ENCODE measurements at places on chromosomes 12 and 14.

- DNase-seq = no peak
These were observed 14.7 kb downstream of the PEBP1 start for GRCh38 chr12:118150625-118151024.

DNA sequence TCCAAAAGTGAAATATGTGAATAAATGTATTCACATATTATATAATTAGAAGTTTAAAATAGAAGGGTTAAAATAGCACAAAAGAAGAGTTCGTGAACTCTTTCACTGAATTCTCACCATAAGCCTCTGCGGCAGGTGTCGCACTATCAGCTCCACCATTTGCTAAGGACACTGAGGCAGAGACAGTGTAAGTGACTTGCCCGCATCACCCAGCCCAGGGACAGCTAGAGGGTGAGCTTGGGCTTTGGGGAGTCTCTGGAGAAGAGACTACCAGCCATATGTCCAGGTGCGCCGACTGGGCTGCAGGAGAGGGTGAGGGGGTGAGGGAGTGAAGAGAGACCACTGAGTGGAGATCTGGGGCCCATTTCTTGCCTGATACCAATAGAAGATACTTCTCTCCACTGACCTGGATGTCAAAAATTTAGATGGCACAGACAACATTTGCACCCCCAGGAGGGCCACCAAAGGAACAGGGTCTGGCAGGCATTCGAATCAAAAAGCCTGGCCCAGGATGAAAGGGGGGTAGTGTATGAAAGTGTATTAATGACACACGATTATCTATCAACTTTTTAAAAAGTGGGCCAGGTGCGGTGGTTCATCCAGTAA is 28.5 kb downstream of the FAIM2 start:
- DNase-seq = peak; percentile 54

DNA sequence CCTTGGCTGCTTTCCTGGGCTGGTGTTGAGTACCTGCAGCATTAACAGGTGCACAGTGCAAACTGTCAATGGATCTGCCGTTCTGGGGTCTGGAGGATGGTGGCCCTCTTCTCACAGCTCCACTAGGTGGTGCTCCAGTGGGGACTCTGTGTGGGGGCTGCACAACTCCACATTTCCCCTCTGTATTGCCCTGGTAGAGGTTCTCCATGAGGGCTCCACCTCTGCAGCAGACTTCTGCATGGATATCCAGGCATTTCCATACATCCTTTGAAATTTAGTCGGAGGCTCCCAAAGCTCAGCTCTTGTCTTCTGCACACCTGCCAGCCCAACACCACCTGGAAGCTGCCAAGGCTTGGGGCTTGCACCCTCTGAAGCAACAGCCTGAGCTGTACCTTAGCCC is 198.6 kb downstream of the GXYLT1 start:
- no peak for DNase-seq

GRCh38 chr12:46472893-46473633 is 100.5 kb upstream of the SLC38A2 start:
- DNase-seq = no peak

- no peak for DNase-seq
These were observed 2.6 kb downstream of the TMTC1 start for GRCh38 chr12:29781188-29781587.

- DNase-seq = no peak
These were observed 8.0 kb downstream of the ASPG start for GRCh38 chr14:104093366-104094055.

DNA sequence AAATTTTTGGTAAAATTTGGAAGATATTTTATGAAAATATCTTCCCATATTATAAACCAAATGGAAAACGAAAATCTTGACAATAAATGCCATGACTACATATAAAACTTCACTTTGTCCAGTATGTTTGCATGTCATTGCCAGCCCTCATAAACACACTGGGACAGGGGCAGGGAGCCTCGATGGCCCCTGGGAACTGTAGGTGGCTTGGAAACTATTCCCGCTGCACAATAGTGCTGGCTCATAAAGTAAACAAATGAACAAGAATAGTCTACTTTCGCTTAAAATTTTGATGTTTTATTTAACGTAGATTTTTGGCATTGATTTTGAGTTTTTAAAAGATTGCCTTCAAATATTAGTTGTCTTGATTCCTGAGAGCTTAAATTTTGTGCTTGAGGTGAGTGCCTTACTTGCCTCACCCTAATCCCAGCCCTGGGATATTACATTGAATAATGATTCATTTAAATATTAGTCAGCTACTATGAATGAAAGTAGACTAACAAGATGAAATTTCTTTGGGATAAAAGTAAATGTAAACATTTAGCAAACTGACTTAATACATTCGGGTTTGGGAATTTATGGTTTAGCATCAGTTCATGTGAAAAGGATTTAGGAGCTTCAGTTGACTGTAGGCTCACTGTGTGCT is 74.0 kb upstream of the PKP2 start:
- DNase-seq = no peak

DNA sequence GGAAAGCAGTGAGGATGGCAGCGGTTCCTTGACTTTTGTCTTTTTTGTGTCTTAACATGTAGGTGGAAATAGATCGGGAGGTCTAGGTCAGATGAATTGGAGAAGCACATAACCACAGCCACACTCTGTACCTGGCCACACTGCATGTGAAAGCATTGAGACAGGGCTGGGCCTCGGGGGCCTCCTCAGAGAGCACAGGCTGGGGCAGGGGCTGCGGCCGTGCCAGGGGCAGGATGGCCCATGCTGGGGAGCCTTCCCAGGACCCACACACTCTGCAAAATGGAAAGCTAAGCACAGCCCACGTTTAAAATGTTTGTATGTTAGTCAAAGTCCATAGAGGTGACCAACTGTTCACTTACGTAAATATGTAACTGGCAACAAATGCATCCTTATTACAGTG is 76.7 kb downstream of the PIWIL1 start:
- DNase-seq = no peak

DNA sequence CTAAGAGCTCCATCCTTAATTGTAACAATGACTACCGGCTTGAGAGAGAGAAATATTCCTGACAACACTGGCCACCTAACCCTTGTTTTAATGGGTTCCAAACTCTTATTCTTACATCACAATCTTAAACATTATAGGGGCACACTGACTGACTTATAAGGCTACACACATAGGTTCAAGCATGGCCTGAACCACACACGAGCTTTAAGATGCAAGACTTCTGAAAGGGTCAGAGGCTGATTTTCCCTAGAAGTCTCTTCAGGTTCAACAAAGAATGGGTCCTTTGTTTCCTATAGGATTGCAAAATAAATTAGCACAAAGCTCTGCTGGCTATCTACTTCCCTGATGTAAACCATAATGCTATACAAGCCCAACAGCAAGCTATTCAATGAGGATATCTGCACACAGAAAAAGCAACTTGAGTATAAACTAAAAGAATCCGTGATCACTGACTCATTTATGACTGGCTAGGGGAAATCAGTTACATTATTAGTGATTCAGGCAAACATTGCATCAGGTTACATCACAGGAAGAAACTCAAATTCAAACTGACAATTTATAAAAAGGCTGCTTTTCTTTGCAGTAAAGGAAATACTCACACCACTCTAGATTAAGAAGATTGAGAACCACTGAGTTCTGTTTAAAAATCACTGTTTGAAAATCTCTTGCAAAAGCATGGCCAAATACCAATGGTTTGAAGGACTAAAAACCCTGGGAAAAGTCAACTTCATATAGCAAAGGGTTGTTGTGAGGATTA is 8.5 kb downstream of the BTG1 start:
- no peak for DNase-seq

DNA sequence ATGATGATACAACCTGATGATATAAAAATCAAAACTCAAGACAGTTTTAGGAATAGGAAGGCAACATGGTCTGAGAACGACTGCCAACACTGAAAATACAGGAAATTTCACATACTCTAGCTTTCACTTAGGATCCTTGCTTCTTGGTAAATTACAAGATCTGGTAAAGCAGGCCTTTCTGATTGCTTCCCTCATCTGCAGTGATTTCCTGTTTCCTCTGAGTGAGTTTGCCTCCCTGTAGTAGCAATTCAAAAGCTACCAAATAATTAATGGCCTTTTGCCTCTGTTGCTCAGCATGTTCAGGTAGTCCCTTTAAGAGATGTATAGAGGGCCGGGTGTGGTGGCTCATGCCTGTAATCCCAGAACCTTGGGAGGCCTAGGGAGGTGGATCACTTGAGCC is 2.0 kb upstream of the IRAK3 start:
- no peak for DNase-seq

- no peak for DNase-seq
These were observed 9.6 kb downstream of the SUSD6 start for GRCh38 chr14:69620981-69621380.

- DNase-seq = no peak
These were observed 44.3 kb downstream of the TUNAR start for GRCh38 chr14:95920769-95921438.

DNA sequence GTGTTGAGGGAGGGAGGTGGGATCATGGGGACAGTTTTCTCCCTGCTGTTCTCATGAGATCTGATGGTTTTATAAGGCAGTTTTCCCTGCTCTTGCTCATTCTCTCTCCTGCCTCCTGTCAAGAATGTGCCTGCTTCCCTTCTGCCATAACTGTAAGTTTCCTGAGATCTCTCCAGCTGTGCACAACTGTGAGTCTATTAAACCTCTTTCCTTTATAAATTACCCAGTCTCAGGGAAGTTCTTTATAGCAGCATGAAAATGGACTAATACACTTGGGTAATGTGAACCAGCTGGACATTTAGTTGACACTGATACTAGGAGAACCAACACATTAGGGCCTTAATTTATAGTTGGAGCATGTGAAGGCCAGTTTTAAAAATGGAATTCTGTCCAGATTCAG is 12.4 kb upstream of the CCDC91 start:
- no peak for DNase-seq

- no peak for DNase-seq
These were observed 112.7 kb downstream of the IPO8 start for GRCh38 chr12:30582943-30583342.

DNA sequence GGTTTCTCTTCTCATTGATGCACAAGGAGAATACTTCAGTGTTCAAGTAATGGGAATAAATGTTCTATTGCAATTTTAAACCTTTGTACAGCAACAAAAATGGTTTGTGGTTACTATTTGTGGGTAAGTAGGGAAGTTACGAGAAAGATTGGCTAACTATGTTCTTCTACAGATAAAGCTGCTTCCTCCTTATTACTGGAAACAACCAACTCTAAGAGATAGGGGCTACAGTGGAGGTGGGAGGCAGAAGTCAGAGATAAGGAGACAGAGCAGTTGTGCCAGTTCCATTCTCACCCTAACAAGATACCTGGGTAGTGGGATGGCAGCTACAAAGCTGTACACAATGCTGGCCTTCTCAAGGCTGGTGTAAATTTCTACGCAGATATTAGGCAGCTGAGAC is 16.2 kb downstream of the NOXRED1 start:
- no peak for DNase-seq

GRCh38 chr12:69136931-69137613 is 102.3 kb upstream of the CPSF6 start:
- no peak for DNase-seq

- DNase-seq = no peak
These were observed 136.3 kb downstream of the SCARB1 start for GRCh38 chr12:124727264-124727800.

- DNase-seq = no peak
These were observed 28.7 kb downstream of the NELL2 start for GRCh38 chr12:44847403-44847802.

DNA sequence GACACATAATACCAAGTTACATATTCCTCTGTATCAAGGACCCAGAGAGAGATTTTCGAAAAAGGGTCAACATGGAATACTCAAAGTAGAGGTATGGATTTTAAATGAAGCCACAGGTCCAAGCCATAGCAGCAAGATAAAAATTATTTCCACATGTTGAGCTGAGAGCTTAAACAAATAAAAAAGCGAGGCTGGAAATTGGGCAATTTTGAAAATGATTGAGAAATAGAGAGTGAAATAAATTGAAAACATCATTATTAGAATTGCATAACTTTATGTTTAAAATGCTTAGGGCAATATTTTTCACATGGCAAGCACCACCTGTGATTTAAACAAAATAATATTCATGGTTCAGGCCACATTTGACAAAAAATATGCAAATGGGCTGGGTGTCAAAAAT is 1251.0 kb upstream of the USP15 start:
- no peak for DNase-seq

- DNase-seq = no peak
These were observed 130.1 kb downstream of the GLT1D1 start for GRCh38 chr12:128983371-128983770.

DNA sequence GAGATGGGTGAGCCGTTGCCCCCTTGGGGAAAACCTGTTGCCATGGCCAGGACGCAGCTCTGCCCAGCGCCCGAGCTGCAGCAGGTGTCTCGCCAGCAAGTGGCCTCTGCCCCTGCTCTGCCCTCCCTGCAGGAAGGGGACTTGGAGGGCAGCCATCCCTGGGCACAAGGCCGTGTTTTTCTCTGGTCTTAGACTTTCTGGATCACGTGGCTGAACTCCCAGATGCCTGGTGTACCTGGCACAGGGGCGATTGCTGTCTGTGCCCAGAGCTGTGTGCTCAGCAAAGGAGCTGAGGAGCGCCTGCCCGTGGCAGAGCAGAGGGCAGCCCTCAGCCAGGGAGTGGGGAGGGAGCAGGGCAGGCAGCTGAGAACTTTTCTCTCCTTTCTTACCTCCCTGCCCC is 38.0 kb downstream of the TMEM63C start:
- no peak for DNase-seq

DNA sequence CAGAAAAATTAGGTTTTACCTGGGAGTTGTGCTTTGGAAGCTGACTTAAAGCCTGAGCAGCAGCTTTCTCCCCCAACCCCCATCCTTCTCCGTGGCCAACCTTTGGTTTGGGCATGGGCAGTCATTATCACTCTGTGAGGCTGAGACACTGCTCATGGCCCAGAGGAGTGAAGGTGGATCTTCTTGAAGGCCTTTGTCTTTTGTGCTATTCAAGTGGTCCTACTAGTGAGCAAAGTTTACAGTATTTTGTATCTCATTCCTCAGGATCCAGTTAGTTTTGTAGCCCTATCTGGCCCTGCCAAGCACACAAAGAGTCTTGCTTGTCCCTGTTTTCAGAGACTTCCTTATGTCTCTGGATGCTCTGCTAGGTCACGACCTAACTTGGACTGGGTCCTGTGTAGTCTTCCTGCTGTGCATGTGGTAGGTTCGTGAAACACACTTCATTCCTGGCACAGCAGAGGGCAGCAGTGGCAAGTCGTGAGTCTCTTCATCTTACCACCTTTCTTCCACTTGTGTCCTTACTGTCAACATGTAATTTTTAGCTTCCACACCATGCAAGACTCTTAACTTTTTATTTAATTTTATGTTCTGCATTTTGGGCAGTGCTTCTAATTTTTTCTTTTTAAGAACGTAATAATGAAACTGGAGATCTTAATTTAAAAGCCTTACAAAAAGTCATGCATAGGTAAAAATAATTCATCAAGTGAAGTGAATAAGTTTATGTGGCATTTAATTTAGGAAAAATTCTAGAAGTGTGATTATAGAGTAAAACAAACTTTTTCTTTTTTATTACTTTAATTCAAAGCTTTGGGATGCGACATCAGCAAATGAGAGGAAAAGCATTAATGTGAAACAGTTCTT is 53.7 kb downstream of the APAF1 start:
- DNase-seq = peak; percentile 71

GRCh38 chr12:179131-179884 is 34.6 kb downstream of the SLC6A12 start:
- DNase-seq = no peak

GRCh38 chr14:52950410-52950897 is 396 bp downstream of the FERMT2 start:
- DNase-seq = peak; percentile 71

GRCh38 chr12:117580718-117581062 is 219.3 kb upstream of the NOS1 start:
- no peak for DNase-seq
